D721Med (cell line): ENCODE measurements at places on chromosomes 4 and X.

DNA sequence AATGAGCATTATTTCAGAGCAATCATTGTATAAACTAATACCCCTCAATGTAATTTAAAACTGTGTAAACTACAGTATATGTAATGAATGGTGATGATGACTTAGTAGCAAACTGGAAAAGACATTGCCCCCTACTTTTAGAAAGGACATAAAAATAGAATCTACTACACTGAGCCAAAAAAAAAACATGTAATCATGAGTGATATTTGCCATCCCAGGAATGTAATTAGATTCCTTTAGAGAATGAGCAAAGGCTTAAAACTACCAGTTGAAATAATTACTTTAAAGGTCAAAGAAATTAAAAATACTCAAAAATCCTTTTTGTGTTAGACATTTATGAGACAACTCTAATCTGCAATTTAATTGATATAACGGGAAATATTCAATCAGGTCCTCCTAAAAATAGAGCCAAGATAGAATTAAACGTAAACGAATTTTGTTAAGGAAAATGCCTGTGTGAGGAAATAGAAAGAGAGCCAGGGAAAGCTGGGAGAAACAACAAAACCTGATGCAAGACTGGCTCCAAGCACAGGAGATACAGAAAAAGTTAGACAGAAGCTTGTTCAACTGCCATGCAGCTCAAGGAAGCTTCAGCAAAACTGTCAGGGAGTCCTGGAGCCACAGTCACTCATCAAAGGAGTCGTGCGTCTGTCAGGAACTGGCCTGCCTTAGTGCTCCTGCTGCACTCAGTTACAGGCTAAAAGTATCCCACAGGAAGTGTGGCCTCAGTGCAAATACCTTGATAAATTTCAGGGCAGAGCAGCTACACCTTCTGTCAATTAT lies 655.7 kb upstream of the INTU start:
- DNase-seq: no peak

DNA sequence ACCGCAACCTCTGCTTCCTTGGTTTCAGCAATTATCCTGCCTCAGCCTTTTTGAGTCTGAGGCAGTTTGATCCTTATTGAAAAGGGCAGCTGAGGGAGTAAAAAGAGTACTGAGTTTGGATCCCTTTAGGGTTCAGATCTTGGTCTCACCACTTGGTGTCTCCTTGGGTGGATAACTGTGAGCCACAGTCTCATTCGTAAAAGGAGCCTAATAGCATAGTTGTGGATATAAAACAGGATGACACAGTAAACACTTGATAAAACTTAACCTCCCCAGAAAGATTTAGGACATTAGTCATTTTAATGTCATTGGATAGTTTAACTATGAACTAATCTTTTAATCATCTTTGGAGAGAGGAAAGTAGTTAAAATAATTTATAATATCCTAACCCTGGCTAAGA lies 173.0 kb downstream of the ANK2 start:
- DNase-seq: no peak

GRCh38 chr4:75831856-75832405 lies 70.3 kb downstream of the PPEF2 start:
- no peak for DNase-seq

- no peak for DNase-seq
Observed at GRCh38 chr4:22162454-22162853, 213.9 kb upstream of the KCNIP4 start.

- DNase-seq: peak; percentile 80
Observed at GRCh38 chr4:139295206-139295941, 5.9 kb upstream of the NAA15 start.

- no peak for DNase-seq
Observed at GRCh38 chrX:20472148-20472547, 205.4 kb upstream of the RPS6KA3 start.

DNA sequence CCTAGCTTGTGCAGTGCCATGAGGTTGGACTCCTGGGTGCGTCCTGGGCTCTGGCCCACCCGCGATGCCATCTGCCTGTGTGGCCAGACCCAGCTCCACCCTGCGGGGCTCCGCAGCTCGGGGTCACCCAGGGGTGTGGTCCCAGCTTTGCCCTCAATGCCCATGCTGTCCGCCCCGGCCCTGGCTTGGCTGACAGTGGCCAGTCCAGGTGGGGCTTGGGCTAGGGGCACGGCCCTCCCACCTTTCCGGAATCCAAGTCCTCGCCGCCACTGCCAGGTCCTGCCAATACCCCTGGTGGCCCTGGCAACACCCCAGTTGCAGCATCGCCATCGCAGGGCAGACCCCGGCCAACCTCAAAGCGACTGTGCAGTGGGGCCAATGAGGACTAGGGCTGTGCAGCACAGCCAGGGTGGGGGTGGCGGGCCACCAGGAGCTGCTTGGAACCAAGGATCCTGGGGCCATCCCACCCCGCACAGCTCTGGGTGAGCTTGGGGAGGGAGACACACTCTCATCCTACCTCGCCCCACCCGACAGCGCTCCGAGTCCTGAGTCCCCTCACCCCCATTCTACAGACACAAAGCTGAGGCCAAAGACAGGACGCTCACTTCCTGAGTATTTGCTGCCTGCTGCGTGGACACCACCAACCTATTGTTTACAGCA lies 80.9 kb downstream of the ZNF718 start:
- no peak for DNase-seq

GRCh38 chrX:110384490-110384889 lies 25.8 kb downstream of the RTL9 start:
- no peak for DNase-seq

DNA sequence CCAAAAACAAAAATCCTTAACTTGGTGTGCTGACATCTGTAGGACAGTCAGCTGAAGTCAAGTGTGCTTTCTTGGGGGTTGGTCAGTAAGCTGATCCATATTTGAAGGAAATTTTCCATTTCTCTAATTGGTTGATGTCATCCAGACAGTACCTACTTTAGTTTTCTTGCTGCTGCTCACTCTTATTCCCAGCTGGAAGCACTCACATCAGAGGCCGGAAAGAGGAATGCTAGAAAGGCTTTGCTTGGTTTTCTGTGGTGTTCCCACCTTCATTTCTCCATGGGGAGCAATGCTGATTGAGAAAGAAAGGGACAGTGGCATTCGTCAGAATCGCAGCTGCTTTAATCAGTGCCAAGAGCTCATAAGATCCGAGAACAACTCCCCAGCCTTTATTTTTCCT lies 227.0 kb downstream of the C4orf33 start:
- DNase-seq: no peak

GRCh38 chr4:7698584-7698983 lies 241.1 kb downstream of the AFAP1 start:
- DNase-seq: no peak

- no peak for DNase-seq
Observed at GRCh38 chr4:26861434-26862186, 969 bp downstream of the STIM2 start.

- DNase-seq: no peak
Observed at GRCh38 chr4:78131403-78131802, 74.3 kb downstream of the FRAS1 start.

- no peak for DNase-seq
Observed at GRCh38 chrX:105697984-105698781, 124.2 kb upstream of the NRK start.

GRCh38 chr4:48269861-48270522 lies 354 bp upstream of the TEC start:
- DNase-seq: peak; percentile 90

- no peak for DNase-seq
Observed at GRCh38 chr4:1721666-1722550, 587 bp downstream of the TACC3 start.

DNA sequence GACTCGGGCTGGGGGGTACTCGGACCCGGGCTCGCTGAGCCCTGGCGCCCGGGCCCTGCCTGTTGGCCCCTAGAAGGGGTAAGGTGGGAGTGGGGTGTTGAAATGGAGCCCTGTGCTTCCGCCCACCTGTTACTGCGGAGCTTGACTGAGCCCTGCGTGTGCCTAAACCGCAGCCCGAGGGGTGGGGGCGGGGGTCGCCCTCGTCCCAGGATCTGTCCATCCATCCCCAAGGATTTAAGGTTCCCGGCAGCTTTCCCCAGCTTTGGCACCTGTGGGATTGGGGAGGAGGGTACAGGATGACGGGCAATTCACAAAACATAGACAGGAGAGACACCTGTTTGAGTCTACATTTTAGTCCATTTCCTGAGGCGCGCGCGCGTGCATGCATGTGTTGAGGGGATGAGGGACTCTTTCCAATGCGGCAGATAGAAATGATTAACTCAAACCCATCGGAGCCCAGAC lies 779 bp downstream of the GABRQ start:
- no peak for DNase-seq

GRCh38 chr4:19927381-19927780 lies 324.3 kb upstream of the SLIT2 start:
- DNase-seq: no peak

GRCh38 chr4:95505151-95505550 lies 43.6 kb downstream of the UNC5C start:
- no peak for DNase-seq

GRCh38 chr4:41749631-41750039 lies 1.1 kb upstream of the PHOX2B start:
- no peak for DNase-seq

DNA sequence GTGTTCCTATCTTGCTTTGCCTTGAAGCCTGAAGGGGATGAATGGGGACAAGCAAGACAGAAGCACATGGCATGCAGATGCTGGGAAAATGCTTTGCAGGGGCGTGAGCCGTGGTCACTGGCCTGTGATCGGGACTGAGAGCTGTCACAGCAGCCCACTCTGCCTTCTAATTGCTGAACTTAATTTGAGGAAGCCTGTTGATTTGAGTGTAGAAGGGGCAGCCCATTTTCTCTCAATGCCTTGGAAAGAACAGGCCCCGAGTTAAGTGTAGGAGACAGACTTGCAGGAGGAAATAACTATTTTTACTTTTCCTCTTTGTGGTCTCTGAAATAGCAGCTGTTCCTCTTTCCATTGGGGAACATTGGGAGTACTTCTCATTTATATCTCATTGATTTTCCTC lies 26.1 kb upstream of the TBC1D1 start:
- no peak for DNase-seq

- no peak for DNase-seq
Observed at GRCh38 chrX:111352424-111352823, 59.6 kb downstream of the DCX start.

DNA sequence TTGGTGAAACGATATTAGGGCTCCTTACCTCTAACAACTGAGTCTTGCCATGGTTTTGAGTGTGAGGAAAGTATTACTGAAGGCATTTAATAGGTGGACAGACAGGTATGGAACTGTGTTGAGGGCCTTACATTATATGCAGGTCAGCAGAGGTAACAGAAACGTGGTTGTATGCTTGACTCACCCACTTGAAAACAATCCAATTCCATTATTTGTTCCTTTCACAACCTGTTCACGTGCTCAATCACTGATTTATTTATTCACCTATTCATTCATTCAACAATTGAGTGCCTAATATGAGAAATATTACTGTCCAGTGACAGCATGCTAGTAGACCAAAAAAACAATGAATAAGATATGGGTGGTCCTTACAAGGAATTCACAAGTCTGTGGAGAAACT lies 33.3 kb upstream of the PPARGC1A start:
- no peak for DNase-seq

GRCh38 chr4:186851291-186852072 lies 127.8 kb upstream of the FAT1 start:
- no peak for DNase-seq

- DNase-seq: no peak
Observed at GRCh38 chrX:147180886-147181285, 366.3 kb upstream of the CXorf51A start.

- DNase-seq: no peak
Observed at GRCh38 chr4:141913928-141914327, 277.5 kb downstream of the IL15 start.

GRCh38 chr4:176883108-176883550 lies 90.4 kb upstream of the VEGFC start:
- DNase-seq: no peak

GRCh38 chrX:134603806-134604700 lies 54.2 kb downstream of the PLAC1 start:
- DNase-seq: no peak

- no peak for DNase-seq
Observed at GRCh38 chr4:15719506-15719905, 16.6 kb downstream of the BST1 start.

GRCh38 chr4:125904802-125905201 lies 590.0 kb downstream of the FAT4 start:
- no peak for DNase-seq

GRCh38 chr4:182221987-182222386 lies 21.2 kb upstream of the TENM3 start:
- DNase-seq: no peak

- no peak for DNase-seq
Observed at GRCh38 chrX:132086672-132087071, 41.1 kb downstream of the FRMD7 start.

DNA sequence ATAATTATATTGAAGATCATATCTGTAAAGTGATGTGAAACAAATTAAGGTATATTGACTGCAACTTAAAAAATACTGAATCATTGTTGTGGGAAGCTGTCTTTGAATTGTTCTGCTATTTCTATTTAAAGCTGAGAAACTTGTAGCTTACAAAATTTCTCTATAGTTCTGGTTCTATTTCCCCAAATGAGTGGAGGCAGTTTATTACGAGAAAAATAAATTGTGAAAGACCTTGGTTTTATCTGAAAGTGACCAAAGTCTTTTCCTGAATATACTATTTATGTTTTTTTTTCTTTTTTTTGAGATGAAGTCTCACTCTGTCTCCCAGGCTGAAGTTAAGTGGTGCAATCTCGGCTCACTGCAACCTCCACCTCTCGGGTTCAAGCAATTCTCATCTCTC lies 165.4 kb downstream of the SH3BGRL start:
- DNase-seq: no peak

DNA sequence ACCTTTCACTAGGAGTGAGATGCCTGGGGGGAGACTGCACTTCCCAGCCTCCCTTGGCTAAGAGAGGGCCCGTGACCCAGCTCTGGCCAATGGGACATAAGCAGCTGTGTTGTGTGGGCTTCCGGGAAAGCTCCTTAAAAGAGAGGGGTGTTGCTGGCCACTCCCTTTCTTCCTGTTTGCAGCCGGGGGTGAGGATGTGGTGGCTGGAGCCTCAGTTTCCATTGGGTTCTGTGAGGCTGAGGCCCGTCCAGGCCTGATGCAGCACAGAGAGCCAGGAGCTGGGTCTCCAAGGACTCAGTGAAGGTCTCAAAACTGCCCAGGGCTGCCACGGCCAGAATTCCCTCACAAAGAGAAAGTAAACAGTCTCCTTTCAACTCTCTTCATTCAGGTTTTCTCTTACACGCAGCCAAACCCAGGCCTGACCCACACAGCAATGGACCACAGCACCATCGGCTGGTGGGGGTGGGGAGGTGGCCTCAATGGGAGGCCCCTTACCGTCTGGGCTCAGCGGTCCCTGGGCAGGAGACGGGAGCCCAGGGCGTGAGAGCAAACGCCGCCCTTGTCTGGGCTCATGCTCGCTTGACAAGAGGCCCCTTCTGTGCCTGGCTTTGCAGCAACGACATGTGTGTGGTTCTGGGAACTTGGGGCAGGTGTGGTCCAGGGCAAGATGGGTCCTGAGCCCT lies 6.6 kb downstream of the NKX1-1 start:
- no peak for DNase-seq

DNA sequence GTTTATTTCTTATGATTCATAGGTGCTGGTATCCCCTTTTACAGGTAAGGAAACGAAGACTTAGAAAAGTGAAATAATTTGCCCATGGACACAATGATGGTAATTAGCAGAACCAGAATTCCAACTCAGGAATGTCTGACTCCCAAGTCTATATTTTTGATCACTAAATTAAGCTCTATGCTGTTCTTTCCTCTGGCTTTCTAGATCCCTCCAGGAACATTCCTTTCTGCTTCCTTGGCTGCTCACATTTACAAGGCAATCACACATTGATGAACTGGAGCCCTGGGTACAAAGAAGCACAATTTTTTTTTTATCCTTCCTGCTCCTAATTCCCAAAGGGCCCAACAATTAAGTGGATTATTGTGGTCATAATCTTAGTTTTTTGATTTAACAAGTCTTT lies 7.0 kb upstream of the CDKN2AIP start:
- no peak for DNase-seq

GRCh38 chr4:142473218-142473959 lies 372.7 kb downstream of the INPP4B start:
- no peak for DNase-seq
